Stimulated activated CD8-positive, alpha-beta memory T cell treated with anti-CD3 and anti-CD28 coated beads, Interleukin-7, amount 100 ng/mL, for 24 hours (primary cell): ENCODE measurements at places on chromosomes 11 and 22.

GRCh38 chr11:24820541-24820940 is 323.7 kb downstream of the LUZP2 start:
- DNase-seq: no peak

DNA sequence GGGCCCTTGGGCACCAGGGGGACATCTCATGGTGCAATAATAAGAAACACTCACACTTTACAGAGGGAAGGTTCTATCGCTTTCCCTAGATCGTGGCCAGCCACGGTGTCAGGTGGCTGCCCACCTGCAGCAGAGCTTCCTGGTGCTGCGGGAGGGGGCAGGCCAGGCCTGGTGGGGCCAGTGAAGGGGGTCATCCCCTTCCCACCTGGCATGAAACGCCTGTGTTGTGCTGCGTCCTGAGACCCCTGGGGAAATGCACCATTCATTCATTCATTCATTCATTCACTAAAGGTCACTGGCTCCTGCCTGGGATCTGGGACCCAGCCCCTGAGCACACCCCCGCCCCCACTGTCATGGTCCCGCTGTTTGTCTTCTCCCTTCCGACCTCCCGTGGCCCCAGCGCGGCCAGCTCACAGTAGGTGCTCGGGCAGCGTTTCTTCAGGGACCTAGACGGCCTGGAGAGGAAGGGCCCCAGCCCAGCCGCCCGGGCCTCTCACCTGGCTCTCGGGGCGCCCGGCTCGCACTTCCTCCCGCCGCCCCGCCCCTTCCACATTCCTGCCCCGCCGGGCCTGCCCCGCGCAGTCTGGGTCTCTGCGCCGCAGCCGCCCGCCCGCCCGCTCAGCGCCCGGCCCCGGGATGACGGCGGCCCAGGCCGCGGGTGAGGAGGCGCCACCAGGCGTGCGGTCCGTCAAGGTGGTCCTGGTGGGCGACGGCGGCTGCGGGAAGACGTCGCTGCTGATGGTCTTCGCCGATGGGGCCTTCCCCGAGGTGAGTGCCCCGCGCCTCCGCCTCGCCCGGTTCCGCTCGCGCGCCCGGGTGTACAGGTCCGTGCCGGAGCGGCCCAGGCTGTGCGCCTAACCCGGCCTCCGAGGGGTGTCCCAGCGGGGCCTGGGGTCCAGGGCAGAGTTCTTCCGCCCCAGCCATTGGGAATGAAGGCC is at the start of gene RHOD:
TSS of gene RHOD (plus strand) at position 581 of the 938 bp plus-strand sequence. CDS start at position 637, 56 bp downstream.
- DNase-seq: no peak

GRCh38 chr11:110289472-110289871 is 6.9 kb downstream of the RDX start:
- DNase-seq: no peak

DNA sequence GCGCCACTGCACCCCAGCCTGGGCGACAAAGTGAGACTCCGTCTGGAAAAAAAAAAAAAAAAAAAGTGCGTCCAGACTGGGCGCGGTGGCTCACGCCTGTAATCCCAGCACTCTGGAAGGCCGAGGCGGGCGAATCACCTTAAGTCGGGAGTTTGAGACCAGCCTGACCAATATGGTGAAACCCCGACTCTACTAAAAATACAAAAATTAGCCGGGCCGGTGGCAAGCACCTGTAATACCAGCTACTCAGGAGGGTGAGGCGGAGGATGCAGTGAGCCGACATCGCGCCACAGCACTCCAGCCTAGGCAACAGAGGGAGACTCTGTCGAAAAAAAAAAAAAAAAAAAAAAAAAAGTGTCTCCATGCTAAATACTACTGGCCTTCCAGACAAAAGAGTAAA is 1.3 kb downstream of the USP28 start:
- DNase-seq: no peak

GRCh38 chr22:17104336-17104935 is 16.7 kb downstream of the TMEM121B start:
- DNase-seq: no peak

DNA sequence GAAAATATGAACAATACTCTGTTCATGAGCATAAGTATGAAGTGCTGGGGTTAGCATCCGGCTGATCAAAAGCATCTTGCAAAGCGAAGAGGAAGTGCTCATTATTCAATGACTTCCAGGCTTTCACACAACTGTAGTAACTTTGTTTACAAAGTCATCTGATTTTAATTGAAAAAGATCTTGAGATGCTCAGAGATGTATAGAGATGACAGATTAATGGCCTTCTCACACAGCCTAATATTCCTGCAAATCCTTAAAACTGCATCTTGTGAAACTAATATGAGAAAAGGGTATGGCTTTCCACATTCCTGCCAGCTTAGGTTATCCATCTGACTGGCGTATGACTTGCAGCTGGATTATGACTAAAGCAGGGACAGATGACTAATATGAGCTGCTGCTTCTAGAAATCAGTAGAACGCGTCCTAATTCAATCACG is 125.4 kb downstream of the CASP12 start:
- no peak for DNase-seq

DNA sequence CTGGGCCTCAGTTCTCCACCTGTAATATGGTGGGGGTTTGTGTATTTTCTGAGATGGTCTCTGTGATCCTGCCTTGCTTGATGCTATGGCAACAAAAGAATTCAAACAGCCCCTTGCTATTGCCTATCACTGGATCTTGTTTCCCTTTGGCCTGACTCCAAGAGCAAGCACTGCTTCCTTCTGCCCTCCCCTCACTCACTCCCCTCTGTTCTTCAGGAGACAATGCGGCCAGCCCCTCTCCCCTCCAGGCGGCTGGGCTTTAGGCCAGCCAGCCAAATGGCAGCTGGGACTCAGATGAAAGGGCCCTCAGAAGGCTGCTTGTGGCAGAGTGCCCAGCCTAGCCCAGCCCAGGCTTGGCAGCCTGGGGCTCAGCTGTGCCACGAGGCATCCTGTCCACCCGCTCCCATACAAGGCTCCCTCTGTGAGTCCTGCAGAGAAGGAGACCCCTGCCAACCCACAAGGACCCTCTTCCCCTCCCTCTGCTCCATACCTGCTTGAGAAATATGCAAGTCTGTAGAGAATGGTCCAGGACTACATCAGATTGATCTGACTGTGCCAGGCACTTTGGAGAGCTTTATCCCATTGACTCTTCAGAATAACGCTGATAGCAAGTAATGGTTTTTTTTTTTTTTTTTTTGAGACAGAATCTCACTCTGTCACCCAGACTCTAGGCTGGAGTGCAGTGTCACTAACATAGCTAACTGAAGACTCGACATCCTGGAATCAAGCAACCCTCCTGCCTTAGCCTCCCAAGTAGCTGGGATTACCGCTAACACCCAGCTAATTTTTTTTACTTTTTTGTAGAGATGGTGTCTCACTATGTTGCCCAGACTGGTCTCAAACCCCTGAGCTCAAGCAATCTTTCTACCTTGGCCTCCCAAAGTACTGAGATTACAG is 7.6 kb upstream of the KCTD14 start:
- DNase-seq: no peak

DNA sequence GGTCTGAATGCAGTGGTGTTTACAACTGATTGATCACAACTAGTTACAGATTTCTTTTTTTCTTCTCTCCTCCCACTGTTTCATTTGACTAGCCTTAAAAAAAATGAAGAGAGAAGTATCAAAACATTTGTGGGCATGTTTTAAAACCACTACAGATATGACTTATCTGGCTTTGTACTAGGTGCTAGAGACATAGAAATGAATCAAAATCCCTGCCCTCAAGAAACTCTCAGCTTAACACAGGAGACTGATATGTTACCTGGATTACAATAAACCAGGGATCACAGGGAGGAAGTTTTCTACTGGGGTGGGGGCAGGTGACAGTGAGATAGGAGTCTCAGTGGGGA is 25.2 kb upstream of the CTR9 start:
- DNase-seq: no peak

GRCh38 chr11:47244448-47245350 is 3.9 kb downstream of the ACP2 start:
- DNase-seq: no peak

DNA sequence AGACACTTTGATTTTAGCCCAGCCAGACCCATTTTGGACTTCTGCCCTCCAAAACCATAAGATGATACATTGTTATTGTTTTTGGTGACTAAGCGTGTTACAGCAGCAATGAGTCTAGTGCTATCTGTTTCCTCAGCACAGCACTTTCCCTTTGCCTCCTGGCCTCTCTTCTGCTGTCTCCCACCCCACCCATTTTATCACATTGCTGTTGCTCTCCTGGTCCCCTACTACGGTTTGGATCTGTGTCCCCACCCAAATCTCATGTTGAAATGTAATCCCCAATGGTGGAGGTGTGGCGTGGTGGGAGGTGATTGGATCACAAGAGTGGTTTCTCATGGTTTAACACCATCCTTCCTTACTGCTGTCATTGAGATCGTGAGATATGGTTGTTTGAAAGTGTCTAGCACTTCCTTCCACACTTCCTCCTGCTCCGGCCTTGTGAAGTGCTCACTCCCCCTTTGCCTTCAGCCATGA is 59.8 kb upstream of the CD82 start:
- DNase-seq: no peak
